Activated gamma-delta T cell (primary cell): ENCODE measurements at places on chromosomes 1 and 21.

DNA sequence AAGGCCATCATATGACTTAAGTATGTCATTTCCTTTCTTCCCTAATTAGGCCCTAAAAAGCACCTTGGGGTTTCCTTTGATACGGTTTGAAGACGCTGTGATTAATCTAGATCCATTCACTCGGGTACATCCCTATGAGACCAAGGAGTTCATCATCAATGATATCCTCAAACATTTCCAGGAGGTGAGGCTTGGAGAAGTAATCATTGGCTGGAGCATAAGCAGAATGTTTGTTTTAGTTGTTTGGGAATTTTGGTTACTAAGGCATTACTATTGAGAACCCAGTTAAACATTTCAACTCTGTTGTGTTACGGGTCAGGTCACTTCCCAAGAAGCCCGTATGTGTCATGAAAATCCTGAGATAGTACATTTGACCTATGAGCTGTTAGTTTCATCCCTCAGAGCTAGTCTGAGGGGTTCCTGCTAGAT is 185.2 kb downstream of the VPS13D start:
- no peak for DNase-seq

DNA sequence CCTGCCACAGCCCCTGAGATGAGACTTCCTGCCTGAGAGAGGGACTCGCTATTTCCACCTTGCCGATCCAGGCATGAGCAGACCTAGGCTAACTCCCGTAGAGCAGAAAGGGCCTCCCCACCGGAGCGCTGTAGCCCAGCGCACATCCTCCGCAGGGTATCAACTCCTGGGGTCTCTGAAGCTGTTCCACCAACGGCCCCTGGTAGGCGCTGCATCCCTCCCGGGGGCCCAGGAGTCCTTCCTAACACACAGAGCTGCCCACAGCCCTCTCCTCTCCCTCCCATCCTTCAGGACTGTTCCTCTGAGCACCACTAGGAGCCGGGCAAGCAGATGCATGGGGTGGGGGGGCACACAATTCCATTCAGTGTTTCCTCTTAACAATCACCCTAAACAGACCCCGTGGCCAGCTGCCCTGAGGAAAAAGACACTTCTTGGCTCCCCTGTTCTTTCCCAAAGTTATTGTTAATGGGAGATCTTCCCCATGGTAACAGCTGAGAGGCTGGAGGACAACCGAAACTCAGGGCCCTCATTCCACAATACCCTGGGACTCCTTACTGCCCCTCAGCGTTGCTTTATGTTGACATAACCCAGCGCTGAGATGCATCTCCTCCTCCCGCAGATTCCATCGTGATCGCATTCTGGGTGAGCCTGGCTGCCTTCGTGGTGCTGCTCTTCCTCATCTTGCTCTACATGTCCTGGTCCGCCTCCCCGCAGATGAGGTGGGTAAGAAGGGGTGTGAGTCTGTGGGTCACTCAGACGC is 7.5 kb downstream of the MRAP start:
- DNase-seq, result no peak

- no peak for DNase-seq
Measured at GRCh38 chr1:230972855-230973271, 5.8 kb downstream of the TTC13 start.

- DNase-seq, result no peak
Measured at GRCh38 chr21:35737899-35738346, 322.4 kb downstream of the SETD4 start.
